ENCODE measurements at places on chromosomes 2 and 18.

DNA sequence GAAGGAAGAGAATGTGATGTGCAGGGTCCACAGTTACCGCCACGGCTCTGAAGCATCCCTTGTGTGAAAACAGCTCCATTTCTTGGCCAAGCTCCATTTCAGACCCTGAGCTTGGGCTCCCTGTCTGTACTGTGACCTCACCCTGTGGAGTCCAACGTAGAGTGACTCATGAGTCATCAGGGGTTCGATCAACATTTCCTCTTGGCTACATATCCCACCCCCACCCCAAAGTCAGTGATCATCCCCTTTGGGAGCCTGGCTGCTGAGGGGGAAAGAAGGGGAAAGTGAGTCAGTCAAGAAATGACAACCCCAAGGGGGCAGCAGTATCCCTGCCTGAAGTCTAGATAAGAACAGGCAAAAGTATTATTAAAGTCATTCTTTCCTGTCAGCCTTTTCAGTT is 62.2 kb downstream of the PAPOLG start:
- DNase-seq, result no peak

GRCh38 chr2:96209011-96209728 is 543 bp upstream of the STARD7 start:
- no peak for DNase-seq

DNA sequence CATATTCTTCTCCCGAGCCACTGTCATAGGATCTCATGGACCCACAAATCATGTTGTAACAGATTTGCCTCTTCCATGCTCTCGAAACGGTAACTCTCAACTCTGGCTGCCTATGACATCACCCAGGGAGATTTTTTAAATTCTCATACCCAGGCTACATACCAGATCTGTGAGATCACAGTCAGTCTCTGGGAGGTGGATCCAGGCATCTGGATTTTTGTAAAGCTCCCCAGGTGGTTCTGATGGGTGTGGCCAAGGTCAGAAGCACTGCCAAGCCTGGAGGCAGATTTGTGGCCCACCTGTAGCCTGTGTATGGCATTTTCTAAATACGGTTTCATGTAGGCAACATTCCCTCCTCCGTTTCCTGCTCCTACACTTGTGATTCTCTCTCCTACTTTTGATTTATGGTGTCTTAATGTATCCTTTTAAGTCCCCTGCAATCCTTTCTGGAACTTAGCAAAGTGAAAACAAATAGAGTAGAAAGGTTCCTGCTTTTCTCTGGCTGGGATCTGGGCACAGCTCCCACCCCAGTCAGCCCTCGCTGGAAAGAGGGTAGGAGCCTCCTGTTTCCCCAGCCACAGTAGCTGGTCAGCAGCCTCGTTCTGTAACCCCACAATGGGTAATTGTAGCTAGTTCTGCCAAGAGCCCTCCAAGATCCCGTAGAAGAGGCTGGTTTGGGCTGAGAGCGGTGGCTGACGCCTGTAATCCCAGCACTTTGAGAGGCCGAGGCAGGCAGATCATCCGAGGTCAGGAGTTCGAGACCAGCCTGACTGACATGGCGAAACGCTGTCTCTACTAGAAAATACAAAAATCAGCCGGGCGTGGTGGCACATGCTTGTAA is 96.2 kb downstream of the KLHL29 start:
- no peak for DNase-seq

- DNase-seq, result no peak
Observed at GRCh38 chr2:174645296-174645695, 47.7 kb upstream of the WIPF1 start.

- DNase-seq, result no peak
Observed at GRCh38 chr2:199830531-199830930, 20.5 kb downstream of the FTCDNL1 start.

GRCh38 chr2:126117886-126118285 is 538.1 kb upstream of the GYPC start:
- no peak for DNase-seq

- DNase-seq, result no peak
Observed at GRCh38 chr2:42567364-42567763, 1.1 kb upstream of the MTA3 start.

- DNase-seq, result no peak
Observed at GRCh38 chr2:11752906-11753305, 6.5 kb downstream of the LPIN1 start.

- DNase-seq, result no peak
Observed at GRCh38 chr2:112140205-112140802, 2.1 kb downstream of the FBLN7 start.

GRCh38 chr2:68124321-68124720 is 33.4 kb upstream of the PNO1 start:
- no peak for DNase-seq

- DNase-seq, result no peak
Observed at GRCh38 chr2:152155209-152155608, 20.4 kb downstream of the STAM2 start.

- no peak for DNase-seq
Observed at GRCh38 chr2:105187531-105187930, 54.0 kb upstream of the GPR45 start.

DNA sequence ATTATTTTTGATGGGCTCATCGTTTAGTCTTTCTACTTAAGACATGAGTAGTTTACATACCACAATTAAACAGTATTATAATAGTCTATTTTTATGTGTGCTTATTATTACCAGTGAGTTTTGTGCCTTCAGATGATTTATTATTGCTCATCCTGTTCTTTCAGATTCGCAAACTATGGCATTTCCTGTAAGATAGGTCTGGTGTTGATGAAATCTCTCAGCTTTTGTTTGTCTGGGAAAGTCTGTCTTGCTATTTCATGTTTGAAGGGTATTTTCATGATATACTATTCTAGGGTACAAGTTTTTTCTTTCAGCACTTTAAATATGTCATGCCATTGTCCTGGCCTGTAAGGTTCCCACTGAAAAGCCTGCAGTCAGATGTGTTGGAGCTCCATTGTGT is 101.3 kb downstream of the DNAH7 start:
- no peak for DNase-seq

DNA sequence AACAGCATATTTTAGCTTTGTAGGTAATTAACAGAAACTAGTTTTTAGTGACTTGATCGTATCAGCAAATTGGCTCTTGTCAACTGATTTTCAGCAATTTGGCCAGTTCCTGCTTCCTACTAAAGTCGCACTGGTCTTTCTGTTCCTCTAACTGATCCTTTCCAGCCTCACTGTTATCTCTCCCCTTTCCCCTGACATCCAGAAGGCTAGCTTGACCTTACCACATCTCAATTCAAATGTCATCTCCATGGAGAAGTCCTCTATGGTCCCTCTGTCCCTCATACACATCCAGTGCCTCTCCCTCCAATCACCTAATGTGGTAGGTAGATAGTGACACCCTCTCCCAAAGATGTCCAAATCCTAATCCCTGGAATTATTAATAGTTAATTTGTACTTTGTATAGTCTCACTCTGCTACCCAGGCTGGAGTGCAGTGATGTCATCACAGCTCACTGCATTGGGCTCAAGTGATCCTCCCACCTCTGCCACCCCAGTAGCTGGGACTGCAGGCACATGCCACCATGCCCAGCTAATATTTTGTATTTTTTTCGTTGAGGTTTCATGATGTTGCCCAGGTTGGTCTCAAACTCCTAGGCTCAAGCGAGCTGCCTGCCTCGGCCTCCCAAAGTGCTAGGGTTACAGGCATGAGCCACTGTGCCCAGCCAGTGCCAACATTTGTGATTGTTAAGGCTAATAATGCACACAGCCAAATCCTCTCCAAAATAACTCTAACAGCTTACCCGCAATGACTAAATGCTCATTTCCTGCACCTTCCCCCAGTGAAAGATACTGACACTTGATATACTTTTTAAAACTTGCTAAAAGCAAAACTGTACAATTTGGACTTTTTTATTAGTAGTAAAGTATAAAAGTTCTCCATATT is 16.9 kb downstream of the PSTPIP2 start:
- no peak for DNase-seq

- DNase-seq, result no peak
Observed at GRCh38 chr2:88190808-88191721, 20.9 kb downstream of the THNSL2 start.

DNA sequence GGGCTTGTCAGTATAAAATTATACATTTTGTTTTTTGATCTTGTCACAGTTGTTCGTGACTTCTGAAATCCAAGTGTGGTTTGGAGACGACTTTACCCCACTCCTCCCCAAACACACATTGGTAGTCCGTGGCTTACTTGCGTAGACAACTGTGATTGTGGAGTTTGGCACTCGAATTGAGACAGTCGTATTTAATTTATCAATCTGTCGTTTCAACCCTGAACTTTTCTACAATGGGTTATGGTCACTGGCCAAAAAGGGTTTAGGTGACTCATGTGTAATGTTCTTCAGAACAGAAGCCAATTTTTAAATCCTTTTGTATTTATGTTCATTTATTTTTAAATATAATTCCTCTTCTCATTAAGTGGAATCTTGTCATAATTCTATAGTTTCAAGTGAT is 129.9 kb downstream of the SPTBN1 start:
- DNase-seq, result no peak

DNA sequence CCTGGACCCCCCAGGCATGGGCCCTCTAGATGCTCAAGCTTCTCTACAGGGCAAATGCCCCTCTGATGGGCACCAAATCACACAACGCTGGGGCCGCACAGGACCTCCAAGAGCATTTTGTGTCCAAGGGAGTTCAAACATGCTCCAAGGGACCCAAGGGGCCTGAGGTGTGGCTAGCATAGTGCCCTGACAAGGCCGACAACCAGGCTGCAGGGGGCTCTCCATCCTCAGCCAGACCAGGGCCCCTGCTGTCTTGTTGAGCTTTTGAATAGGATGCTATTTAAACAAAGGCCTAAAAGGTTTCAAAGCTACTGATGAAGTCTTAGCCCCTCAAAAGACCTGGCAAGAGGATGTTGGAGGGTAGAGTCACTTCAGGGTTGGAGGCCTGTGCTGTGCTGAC is 33.1 kb downstream of the EN1 start:
- DNase-seq, result no peak

DNA sequence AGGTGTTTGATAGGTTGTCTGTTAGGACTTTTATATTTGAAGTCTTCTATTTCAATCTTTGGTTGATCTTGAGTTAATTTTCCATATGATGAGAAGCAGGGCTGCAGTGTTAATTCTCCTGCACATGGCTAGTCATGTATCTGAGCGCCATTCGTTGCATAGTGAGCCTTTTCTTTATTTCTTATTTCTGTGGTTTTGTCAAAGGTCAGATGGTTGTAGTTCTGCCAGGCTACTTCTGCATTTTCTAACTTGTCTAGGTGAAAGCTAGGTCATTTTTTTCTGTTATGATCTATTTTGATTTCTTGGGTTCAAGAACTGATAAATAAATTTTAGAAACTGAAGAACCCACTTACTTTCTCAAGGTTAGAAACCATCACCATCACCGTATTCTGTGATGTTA is 56.7 kb downstream of the CCDC74A start:
- no peak for DNase-seq

DNA sequence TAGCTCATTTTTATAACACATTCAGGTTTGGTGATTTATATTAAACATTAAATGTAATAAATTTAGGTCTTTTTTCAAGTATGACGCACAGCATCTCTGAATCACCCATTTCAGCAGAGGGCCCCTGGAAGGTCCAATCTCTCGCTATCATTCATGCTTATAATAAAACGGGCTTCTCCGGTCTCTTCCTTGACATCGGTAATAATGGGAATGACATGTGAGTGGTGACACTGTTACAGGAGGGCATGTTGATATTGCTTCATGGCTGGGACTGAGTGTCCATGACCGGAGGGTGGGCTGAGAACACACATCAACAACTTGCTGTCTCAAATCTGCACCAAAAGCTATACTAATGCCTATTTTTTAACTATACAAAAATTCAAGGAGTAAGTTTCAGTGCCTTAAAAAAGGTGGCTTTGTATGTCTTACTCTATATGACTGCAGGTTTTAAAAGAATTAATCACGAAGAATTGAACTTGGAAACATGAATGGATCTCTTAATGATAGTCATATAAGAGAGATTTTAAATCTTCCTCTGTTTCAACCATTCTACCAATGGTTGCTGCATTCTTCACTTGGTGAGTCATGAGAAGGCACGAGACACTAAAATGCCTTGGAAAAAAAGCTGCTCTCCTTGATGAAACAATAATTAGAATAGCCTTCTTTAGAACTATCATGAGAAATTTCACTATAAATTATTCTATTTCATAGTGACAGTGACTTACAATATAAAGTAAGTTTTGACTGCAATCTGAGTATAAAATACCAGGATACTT is 101.9 kb upstream of the NRP2 start:
- DNase-seq, result no peak

DNA sequence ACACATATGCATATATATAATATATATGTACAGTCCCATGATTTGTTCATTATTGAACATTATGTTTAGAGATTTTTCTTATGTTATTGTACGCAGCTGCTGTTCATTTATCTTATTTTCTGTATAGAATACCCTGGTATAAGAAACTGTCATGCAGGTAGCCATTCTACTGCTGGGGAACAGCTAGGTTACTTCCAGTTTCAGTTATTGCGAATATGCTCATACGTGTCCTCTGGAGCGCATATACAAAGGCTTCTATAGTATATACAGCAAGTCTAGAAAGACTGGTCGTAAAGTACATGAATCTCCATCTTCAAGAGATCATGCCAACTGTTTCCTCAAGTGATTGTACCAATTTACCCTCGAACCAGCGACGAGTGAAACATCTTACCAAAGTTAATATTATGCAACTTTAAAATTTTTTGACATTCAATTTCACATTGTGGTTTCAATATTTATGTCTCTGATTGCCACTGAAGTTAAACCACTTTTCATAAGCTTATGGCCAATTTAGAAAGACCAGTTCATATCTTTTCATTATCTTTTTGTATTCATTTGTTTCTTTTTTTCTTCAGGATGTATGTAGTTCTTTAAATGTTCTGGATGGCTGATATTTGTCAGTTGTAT is 53.5 kb downstream of the RDH14 start:
- DNase-seq, result no peak

- DNase-seq, result no peak
Observed at GRCh38 chr2:127254386-127254981, 34.4 kb upstream of the CYP27C1 start.

DNA sequence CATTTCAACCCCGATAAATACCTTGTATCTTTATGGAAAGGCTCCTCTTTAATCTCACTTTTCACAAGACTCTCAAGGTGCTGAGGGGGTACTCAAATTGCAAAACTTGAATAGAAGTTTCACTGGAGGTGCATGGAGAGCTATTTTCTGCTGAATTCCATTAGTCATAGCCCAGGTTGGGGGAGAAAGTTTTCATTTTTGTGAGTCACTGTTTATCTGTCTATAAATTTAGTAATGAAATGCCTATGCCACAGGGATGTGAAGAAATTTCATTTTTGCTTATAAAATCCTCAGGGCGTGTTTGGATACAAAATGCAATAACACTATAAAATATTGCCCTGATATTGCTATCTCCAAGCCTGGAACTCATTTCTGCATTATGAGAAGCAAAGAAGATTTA is 346.3 kb downstream of the LRATD1 start:
- no peak for DNase-seq

GRCh38 chr2:199810422-199811171 is 40.4 kb downstream of the FTCDNL1 start:
- DNase-seq, result no peak

- no peak for DNase-seq
Observed at GRCh38 chr2:9325428-9325827, 97.9 kb downstream of the ITGB1BP1 start.

- DNase-seq, result no peak
Observed at GRCh38 chr2:134499307-134499926, 219.4 kb downstream of the TMEM163 start.

Measured in Right ventricle myocardium superior (tissue), 1 donor.